ENCODE measurements at places on chromosomes 7 and 10.
A peak's percentile ranks its signal among the peaks of the same experiment; 100 is the strongest.

GRCh38 chr7:360454-361100 lies 70.6 kb downstream of the FOXL3 start:
- peak; percentile 66 for DNase-seq

DNA sequence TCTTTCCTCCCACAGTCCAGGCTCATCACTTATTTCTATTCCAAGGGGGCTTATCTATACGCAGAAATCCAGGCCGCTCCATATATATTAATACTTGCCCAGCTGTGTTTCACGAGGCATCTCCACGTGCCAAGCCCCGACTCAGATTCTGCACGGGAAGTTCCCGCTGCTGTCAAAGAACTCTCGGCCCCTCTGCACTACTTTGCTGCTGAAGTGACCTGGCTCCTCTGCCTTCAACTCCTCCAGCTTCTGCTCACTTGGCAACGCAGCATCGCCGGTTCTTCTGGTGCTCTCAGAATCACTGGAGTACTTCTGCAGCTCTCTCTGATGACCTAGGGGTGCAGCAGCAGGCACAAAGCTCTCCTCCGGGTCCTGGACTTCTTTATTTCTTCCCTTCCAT lies 9.7 kb upstream of the CHST12 start:
- DNase-seq, result no peak

- no peak for DNase-seq
These were observed 42.8 kb downstream of the ZCCHC24 start for GRCh38 chr10:79402625-79402946.

GRCh38 chr7:122068046-122068445 lies 76.0 kb downstream of the AASS start:
- no peak for DNase-seq

- DNase-seq, result no peak
These were observed 40.4 kb downstream of the LMOD2 start for GRCh38 chr7:123695944-123696677.

DNA sequence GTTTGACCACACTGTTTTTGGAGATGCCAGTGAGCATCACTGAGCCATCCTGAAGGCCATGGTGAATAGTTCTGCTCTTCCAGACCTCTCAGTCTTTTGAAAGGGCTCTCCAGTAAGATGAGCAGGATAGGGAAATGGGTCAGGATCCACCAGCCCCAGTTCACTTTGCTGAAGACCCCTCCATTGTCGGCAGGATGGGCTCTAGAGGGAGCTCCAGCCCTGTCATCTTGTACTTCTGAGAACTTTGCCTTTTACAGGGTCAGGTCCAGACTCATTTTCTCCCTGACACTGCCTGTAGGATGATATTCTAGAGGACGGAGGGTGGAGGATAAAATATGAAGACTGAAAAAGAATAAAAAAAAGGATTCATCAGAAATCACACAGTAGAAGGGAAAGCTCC lies 13.1 kb downstream of the LHFPL3 start:
- no peak for DNase-seq

- no peak for DNase-seq
These were observed 95.3 kb downstream of the HERPUD2 start for GRCh38 chr7:35599645-35600044.

GRCh38 chr10:123150271-123150985 lies 2.5 kb downstream of the HMX2 start:
- no peak for DNase-seq

- no peak for DNase-seq
These were observed 32.5 kb downstream of the C7orf33 start for GRCh38 chr7:148622887-148623585.

DNA sequence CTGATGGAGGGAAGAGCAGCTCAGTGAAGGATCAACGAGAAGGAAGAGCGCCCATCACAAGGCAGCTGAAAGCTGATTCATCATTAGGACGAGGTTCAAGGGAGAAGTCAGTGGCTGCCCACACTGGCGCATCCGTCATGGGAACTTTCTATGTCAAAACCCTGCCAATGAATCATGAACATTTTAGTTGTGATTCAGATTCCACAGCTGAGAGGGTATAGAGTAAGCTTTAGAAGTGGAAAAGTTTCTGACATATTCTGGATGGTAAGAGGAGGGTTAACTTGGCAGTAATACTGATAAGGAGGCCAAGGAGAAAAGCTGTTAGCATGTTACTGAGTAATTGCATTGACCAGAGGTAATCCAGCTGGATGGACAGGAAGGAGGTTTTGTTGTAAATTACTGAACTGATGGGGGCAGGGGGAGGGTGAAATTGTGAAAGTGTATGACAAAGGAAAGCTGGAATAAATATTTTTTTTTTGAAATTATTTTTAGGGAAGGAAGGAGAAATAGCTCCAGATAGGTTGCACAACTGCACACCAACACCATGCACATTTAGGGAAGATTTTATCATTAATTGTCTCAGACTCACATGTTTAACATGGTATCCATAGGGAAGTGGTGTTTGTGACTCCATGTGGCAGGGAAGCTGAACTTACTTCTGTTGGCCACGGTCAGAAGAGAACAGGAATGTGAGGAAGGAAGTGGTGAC lies 78.3 kb upstream of the NRP1 start:
- DNase-seq, result no peak

GRCh38 chr10:14358886-14359573 lies 28.3 kb upstream of the FRMD4A start:
- DNase-seq, result no peak

DNA sequence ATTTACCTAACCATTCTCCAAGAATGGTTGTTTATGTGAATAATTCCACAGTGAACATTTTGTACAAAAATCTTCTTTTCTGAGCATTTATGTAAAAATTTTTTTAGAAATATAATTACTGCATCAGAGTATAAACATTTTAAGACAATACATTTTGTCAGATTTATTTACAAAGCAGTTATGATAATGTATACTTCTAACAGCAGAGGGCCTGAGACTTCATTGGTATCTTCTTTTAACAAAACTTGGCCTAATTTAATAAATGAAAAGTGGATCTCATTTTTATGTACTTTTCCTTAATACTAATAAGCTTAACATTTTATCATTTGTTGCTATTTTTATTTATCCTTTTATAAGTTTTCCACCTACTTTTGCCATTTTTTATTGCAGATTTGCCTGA lies 69.4 kb downstream of the HECTD2 start:
- DNase-seq, result no peak

DNA sequence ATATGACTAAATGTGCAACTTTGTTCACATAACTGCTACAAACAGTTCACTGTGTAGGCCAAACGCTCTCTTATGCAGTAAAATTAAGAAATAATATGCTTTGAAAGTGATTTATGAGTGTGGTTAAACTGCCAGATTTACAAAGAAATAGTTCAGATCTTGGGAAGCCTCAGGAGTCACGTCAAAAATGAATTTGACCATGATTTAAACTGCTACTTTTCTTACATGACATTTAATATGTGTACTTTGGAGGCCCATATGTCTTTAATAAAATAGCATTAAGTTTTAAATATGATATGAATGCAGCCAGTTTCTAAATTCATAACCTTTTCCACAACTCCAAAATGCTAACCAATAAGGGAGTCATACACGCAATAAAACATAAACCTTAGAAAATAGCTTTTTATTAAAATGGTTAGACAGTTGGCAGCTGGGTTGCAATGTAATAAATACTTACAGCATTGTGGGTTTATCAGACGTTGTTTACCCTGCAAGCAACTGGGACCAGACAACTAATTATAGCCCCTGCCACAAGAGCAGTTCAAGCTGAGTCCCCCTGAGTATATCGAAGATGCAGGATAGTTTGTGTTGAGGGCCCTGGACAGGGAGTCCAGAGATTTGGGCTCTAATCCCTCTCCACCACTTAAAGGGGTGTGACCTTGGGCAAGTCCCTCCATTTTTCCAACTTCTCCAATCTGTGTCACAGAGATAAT lies 640.4 kb downstream of the LRMDA start:
- no peak for DNase-seq

GRCh38 chr7:80220022-80220634 lies 85.5 kb downstream of the GNAI1 start:
- no peak for DNase-seq

- DNase-seq, result no peak
These were observed 477.7 kb downstream of the TNS3 start for GRCh38 chr7:47104206-47104549.

GRCh38 chr10:14822879-14823755 lies 14.7 kb downstream of the CDNF start:
- DNase-seq, result peak; percentile 40

GRCh38 chr7:39186671-39187070 lies 209.0 kb downstream of the POU6F2 start:
- DNase-seq, result no peak

DNA sequence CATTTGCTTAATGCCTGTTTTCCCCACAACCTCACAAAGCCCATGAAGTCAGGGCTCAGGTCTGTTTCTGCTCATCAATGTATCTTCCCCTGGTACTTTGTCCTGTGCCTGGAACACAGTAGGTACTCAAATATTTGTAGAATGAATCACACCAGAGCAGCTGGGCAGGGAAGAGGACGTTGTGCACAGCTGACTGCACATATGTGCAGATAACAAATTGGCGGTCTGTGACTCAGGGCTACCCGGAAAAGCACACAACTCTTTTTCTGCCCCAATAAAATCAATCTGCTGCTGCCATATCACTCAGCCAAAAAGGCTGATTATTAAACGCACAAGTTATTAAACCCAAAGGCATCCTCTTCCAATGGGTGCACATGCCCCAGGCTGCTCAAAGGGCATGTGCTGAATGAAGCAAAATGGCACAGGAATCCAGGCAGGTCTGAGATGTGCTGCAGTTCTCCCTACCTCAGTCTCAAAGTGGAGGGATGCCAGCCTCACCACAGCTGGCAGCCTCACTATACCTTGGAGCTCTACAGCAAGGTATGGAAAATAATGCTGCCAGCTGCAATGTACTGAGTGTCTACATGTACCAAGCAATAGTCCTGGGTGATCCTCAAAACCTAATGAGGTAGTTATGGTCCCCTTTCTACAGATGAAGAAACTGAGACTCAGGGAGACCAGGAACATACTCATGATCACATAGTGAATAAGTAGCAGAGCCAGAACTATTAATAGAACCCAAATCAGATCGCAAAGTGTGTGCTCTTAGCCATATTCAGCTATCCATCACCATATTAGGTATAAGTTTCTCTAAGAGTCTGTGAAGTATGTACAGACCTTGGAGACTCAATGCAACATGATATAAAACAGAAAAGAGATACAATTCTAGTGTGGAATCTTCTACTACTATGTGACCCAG lies 43.4 kb downstream of the SORBS1 start:
- no peak for DNase-seq

- no peak for DNase-seq
These were observed 1.2 kb downstream of the YWHAG start for GRCh38 chr7:76357475-76358010.

DNA sequence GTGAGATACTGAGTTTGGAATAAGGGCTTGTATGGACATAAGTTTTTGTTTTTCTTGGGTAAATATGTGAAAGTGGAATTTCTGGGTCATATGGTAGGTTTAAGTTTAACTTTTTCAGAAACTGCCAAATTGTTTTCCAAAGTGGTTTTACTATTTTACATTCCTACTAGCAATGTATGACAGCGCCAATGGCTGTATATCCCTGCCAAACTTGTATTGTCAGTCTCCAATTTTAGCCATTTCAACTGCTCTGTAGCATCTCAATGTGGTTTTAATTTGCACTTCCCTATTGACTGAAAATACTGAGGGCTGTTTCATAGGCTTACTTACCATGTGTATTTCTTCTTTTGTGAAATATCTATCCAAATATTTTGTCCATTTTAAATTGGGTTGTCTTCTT lies 90.5 kb upstream of the ZNF32 start:
- no peak for DNase-seq

GRCh38 chr7:98387544-98388226 lies 13.2 kb downstream of the BAIAP2L1 start:
- DNase-seq, result no peak

DNA sequence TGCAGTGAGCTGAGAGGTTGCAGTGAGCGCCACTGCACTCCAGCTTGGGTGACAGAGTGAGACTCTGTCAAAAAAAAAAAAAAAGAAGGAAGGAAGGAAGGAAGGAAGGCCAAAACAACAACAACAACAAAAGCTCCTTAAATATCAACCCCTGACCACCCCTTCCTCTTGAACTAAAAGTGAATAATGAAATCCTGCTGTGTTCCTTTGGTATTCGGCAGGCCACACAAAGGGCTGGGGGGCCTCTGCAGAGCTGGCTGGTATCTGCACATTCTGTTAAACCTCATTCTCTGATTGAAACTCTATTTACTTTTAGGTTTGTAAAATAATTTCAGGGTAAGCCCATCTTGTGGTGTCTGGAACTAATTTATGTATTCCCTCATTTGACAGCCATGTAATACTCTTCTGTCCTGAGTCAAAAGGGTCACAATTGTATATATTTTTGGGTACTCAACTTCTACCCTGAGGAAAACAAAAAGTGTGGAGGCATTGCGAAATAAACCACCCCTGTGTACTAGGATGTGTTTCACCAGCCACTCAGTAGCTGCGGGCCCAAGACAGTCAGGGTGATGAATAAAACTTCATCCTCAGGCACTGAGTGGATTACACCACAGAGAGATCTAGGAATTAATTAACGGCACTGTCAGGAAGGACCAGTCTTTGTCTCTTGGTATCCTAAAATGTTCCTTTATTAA lies 446.4 kb upstream of the PFKP start:
- no peak for DNase-seq

DNA sequence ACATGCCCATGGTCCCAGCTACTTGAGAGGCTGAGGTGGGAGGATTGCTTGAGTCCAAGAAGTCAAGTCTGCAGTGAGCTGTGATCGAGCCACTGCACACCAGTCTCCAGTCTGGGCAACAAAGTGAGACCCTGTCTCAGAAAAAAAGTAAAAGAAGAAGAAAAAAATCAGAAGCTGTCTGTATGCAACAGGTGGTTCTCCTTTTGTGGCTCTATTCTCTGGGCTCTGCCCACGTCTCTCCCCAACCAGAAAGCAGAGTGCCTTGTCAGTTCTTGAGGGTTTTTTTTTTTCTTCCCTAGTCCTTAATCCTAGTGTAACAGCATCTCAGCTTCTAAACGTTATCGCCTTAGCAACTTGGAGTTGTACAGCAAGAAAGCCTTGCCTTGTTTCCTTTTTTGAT lies 89.5 kb downstream of the PRKCQ start:
- DNase-seq, result no peak

GRCh38 chr7:105315357-105315756 lies 73.4 kb downstream of the SRPK2 start:
- no peak for DNase-seq

Data from activated T-cell treated with anti-CD3 and anti-CD28 coated beads, Interleukin-2, amount 50 U/mL, for 24 hours (primary cell).